Fibroblast of the conjunctiva (primary cell): ENCODE measurements at places on chromosomes 7 and 10.

DNA sequence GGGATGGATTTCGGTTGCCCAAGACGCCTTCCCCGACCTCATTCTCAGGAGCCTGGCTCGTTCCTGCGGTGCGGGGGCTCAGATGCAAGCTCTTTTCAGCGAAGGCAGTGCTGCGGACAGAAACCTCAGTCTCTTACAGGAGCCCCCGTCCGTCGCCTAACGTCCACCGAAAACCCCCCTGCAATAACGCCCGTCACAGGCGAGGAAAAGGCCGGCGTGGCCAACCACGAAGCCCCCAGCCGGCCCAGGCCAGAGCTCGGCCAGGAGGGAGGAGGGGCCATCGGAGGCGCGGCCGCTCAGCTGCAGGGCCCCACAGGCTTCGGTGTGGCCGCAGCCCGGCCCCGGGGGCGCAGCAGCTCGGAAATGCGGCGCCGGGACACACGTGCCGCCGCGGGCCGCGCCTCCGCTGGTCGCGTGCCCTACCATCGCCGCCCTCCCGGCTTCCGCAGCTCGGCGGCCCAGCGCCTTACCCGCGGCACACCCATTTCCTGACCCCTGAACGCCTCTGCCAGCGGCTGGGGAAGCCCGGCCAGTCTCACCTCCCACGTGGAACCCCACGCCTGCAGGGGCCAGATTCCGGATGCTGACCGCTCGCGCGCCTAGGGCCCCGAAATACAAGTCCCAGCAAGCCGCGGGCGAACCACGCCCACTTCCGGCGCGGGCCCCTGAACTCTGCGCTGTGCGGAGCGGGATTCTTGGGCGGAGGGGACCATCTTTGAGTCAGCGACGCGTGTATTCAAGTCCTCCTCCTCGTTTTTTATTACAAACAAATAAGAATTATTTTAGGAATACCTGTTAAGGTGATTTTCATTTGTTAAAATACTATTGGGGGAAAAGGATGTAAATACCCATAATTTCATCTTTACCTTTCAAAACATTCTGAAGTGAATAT is at the start of gene ZNF239:
TSS of gene ZNF239 (minus strand) at position 616 of the 892 bp plus-strand sequence. CDS start 16,537 bp downstream, outside the sequence.
- peak; percentile 84 for DNase-seq

- no peak for DNase-seq
These were observed 15.8 kb downstream of the RPP30 start for GRCh38 chr10:90887555-90887954.

- no peak for DNase-seq
These were observed 91.1 kb downstream of the MAD1L1 start for GRCh38 chr7:2141651-2142050.

DNA sequence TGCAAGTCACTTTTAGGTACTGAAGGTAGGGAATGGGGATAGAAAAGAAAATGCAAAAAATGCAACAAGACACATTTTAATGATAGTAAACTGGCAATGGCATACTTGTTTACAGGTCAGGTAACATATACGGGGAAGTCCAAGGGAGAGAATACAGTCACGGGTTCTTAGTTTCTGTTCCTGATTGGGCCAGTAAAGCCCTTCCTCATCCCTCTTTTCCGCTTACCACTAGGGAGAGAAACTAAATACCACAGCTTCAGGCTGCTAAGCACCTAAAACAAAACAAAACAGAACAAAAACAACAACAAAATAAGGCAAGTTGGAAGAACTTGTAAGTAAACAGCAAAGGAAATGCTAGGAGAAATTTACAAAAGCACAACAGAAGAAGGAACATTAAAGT is 65.2 kb upstream of the OGDHL start:
- no peak for DNase-seq

GRCh38 chr10:43824934-43825333 is 176.3 kb upstream of the ZNF32 start:
- peak; percentile 53 for DNase-seq

- DNase-seq: no peak
These were observed 2.8 kb upstream of the AHCYL2 start for GRCh38 chr7:129222064-129222463.
